WTC11 (cell line): ENCODE measurements at places on chromosomes 11 and 22.

GRCh38 chr22:49754696-49755630 lies 72.7 kb downstream of the BRD1 start:
- DNase-seq = no peak

GRCh38 chr11:46386674-46387073 lies 4.9 kb downstream of the CHRM4 start:
- no peak for DNase-seq

- no peak for DNase-seq
These were observed 267.6 kb upstream of the DDI1 start for GRCh38 chr11:103768816-103769215.

GRCh38 chr11:33606762-33607161 lies 93.9 kb downstream of the C11orf91 start:
- DNase-seq = no peak

DNA sequence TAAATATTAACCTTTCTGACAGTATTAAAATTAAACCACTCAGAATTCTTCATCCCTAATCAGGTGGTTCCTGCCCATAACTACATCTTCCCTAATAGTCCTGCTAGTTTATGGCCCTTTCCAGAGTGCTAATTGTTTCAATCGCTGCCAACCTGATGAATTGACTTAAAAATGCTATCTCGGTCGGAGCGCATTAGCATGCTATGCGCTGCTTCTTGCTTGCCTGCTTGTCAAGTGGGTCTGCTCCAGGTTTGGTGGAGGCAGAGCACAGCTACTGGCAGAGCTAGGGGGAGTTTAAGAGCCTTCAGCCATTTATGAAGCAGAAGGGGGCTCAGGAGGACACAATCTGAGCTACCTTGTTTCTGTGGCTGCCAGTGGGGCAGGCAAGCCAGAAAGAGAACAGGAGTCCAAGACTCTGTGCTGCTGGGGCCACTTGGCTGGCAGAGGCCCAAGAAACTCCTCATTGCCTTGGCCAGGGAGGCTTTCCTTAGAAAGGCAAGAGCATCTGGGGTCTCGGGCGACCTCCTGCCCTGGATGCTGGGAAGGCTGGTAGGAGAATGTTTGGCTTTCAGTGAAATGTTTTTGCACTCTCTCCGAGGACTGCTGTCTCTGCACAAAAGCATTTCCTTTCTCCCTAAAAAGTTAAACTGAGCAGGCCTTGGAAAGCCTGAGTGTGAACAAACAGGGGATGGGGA lies 62.1 kb upstream of the PHOX2A start:
- DNase-seq = no peak

DNA sequence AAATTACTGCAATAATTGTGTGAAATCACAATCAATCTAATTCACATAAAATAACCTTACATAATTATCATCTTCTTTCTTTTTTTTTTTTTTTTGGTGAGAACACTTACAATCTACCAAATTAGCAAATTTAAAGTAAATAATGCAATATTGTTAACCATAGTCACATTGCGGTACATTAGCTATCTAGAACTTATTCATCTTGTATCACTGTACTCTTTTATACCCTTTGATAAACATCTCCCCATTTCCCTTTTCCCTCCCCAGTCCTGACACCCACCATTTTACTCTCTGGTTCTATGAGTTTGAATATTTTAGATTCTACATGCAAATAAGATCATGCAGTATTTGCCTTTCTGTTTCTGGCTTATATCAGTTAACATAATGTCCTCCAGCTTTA lies 24.0 kb upstream of the PRAME start:
- no peak for DNase-seq

DNA sequence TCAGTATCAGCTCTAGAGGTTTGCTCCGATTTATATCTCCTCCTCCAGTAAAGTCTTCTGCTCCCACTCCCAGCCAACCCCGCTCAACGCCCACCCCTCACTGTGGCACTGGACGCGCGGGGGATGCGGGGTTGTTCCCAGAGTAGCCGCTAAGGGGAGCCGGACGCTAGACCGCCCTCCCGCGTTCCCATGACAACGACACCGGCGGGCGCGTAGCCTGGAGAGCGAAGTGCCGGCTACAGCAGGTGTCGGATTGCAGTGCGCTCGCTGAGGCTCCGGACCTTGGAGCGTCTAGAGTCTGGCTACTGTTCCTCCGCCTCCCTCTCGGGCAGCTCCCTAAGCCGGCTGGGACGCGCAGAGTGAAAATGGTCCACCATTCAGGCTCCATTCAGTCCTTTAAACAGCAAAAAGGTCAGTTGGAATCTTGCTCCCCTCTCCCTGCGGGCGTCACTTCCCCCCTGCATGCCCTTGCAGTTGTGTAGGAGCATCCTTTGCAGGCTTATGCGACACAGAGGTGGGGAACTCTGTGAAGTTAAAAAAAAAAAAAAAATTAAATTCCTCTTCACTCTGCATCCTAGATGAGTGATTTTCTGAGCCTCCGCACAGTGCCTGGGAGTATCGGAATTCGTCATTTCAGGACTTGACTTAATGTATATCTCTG lies at the start of gene ANO3:
Gene ANO3 (plus strand): TSS at position 220 of the 661 bp plus-strand sequence. CDS start 146 bp downstream, at position 366.
- DNase-seq = peak; percentile 95

DNA sequence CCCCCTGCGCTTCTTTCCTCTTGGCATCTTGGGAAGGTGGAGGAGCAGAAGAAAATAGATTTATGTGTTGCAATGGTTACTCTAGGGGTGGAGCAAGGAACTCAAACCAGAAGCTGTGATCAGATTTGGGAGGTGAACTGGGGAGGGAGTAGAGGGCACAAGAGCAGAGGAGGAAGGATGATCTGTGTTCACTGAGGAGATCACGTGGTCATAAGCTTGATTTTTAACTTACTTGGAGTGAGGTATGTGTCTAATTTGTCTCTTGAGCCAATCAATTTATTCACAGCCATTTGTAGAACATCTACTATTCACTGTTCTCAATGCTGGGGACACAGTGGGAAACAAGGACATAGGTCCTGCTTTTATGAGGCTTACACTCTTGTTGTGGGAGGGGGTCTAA lies 24.8 kb upstream of the CD82 start:
- DNase-seq = no peak

DNA sequence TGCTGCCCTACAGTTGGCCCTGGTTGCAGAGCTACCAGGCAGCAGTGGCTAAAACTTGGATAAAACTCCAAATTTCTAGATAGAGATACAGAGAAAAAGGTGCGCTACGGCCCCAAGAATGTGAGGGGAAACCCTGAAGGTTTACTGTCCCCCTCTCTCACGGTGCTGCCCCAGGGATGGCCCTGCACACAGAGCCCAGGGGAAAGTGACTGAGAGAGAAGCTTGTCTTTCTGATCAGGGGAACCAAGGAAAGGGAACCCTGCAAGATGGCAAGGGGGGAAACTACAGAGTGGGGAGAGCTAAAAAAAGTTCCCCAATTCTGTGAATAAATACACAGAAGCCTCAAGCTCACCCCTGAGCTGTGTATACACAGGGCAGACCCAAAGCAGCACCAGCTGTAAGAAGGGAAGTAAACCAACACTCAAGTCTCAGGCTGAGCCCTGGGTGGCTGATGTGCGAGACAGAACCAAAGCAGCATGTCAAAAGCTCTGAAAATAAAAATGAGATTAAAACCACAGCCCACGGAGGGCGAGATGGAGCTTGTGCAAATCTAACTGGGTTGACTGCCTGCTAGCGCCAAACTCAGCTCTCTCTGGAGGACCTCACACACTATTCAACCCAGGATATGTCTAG lies 22.1 kb downstream of the GNB1L start:
- DNase-seq = no peak

DNA sequence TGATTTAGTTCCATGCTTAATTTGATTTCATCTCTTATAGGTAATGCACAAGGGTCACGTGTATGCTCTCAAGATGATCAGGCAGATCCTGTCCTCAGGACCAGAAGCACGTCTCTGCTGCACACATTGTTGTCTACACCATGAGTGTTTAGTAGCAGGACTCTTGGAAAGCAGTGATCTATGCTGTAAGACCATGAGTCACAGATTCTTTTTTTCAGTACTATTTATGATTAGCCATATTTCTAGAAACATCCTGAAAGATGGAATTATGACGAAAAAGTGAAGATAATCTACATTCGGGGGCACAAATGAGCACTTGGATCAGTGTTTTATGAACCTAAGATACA lies 29.6 kb downstream of the ZBED4 start:
- no peak for DNase-seq

DNA sequence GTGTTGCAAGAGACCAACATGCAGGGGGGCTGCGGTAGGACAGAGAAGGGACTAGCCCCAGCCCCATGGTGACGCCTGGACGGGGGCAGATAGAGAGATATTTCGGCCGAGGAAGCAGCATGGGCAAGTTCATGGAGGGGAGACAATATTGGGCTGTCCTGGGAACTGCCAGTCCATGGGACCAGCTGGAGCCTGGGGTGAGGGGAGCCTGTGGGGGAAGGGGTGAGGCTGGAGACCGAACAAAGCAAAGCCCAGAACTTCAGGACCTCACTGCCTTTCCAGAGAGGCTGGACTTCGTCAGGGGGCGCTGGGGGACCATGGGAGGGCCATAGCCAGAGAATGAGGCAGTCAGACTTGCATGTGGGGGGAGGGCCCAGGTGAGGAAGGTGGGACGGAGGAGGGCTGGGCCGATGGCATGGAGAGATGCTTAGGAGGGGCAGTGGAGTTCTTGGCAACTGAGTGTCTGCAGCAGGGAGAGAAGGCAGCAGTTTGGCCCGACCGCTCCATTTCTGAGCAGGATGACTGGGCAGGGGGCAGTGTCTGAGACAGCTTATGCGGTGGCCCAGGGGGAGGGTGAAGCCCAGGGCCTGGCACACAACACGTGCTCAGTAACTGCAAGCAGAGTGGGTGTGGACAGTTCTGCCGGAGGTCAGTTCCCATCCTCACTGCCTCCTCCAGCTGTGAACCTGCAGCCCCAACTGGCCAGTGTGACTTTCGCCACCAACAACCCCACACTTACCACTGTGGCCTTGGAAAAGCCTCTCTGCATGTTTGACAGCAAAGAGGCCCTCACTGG lies 712 bp downstream of the UPK3A start:
- DNase-seq = peak; percentile 76

DNA sequence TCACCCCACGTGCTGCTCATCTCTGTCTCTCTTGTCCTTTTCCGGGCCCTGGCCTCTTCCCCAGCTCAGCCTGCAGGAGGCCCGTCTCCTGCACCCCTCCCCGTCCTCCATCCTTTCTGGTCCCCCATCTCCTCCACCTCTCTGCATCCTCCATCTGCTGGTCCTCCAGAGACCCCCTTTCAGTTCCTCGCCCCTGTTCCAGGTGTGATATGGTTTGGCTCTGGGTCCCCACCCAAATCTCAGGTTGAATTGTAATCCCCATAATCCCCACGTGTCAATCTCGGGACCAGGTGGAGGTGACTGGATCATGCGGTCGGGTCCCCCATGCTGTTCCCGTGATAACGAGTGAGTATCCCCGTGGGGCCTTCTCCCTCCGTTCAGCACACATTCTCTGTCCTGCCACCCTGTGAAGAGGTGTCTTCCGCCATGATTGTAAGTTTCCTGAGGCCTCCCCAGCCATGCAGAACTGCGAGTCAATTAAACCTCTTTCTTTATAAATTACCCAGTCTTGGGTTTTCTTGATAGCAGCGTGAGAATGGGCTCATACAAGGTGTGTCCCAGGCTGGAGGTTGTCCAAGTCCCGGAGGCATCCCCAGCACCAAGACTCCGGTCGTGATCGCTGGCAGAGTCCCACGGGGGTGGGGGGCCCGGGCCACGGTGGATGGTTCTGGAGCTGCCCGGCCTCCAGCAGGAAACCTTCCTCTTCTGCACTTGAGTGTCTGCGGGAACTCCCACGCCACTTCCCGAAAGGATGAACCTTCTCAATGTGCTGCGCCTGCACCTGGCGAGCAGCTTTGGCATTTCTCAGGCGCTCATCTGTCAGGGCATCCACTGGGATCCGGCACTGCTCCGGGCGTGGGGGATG lies 29.0 kb upstream of the TOLLIP start:
- DNase-seq = no peak

DNA sequence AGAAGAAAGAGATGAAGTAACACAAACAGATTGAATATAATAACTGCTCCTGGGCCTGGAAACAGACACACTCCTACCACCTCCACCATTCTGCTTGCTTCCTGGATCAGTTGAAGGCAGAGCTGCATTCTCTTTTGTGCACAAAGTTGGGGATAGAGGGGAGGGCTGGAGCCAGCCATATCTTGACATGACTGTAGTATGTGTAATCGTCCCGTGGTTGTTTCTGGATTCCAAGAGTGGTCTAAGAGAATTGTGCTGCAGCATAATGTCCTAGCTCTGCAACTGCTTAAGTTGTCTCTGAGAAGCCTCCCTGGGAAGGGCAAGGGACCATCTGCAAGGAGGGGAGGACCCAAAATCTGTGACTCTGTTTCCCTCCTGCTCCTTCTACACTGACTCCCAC lies 3.2 kb downstream of the CRY2 start:
- no peak for DNase-seq

GRCh38 chr22:20899827-20900423 lies 17.3 kb upstream of the CRKL start:
- DNase-seq = no peak

DNA sequence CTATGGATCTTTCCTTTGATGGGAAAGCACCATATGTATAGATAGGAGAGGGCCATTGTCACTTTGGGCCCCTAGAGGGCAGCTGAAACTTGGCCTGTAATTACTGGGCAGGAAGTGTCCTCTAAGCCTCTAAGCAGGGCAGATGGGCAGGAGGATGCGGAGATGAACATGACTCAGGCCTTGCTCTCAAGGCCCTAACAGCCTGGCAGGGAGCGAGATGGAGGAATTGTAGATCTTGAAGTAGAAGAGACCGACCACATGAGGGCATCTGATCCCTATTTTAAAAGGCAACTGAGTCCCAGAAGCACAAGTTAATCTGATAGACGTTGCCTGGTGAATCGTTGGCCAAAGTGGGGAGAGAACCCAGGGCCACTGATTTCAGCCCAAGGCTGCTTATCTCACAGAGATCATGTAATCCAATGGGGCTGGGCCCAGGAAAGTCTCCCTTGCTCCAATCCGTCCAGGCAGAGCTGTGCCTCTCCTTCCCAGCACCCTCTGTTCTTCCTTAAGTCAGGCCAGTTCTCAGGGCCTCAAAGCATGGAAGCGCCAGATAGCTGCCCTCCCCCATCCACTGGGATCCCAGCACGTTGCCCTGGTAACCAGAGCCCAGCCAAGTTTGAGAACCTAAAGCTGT lies 2.5 kb upstream of the SEPTIN3 start:
- peak; percentile 40 for DNase-seq

DNA sequence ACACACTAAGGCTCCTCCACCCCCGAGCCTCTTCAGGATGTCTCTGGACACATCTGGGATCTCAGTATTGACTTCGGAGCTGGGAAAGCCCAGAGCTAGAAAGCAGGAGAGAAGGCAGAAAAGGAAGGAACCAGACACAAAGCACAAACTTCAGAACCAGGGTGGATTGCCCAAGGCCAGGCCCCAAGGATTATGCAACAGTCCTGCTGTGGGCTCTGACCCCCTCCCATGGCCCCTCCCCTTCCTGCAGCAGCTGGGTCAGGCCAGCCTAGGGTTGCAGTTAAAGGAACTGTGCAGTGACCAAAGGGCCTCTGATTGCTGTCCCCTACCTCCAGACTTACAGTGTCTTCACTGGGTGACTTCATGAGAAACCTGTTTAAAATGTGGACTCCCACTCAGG lies 5.3 kb downstream of the KCNE3 start:
- peak; percentile 30 for DNase-seq

DNA sequence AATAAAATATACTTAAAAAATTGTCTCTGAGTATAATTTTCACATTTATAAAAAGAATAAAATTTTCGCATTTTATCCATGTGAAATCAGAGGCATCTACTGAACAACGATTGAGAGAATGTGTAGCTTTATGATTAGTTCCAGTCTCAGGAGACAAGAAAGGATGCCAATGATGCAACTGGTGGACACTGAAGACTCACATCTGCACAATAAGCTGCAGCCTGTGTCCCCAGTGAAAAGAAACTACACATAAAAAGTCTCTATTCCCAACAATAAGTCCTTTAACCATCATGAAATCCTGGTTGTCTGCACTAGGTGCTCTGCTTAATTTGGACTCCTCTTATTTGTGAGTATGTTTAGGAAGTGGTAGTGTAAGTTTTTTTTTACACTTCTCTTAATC lies 22.0 kb downstream of the OR5AS1 start:
- no peak for DNase-seq
